H4 (cell line): ENCODE measurements at places on chromosomes 2 and 18.

DNA sequence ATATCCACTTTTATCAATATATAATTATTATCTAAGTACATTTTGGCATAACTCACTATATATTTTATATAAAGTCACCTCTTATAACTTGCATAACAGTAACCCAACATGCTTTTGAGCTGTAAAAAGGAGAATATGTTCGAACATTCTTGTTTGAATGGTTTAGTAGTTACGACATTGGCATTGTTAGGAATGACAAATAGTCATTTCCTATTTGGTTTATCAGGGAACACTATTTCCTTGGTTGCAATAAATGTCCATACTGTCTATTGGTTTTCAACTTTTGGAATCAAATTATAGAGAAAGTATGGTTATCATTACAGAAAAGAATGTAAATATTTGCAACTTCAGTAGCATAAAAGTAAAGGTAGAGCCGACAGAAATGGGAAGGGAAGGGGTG is 124.1 kb downstream of the PARD3B start:
- no peak for DNase-seq

GRCh38 chr2:31372097-31372496 is 42.4 kb downstream of the XDH start:
- DNase-seq, result no peak

- DNase-seq, result no peak
These were observed 134.3 kb upstream of the TACR1 start for GRCh38 chr2:75333646-75334045.

GRCh38 chr2:205555566-205556230 is 126.6 kb upstream of the NRP2 start:
- DNase-seq, result no peak

- DNase-seq, result no peak
These were observed 59.6 kb upstream of the CHN1 start for GRCh38 chr2:175064797-175065196.

DNA sequence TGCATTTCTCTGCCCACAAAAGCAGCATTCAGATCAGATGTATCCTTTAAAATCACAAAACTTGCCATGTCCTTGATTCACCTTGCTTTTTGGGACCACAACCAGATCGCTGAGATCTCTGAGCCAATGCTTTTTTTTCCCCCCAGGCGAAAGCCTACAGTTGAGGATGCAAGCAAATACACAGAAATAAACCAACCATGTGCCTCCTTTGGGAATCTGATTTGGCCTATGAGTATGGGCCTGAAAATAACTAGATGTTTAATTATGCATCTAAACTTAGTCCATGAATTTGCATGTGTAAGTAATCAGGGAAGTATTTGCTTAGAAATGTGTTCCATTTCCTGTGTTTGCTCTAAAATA is 49.7 kb upstream of the CDC42EP3 start:
- no peak for DNase-seq

GRCh38 chr18:60147323-60147722 is 225.3 kb downstream of the MC4R start:
- no peak for DNase-seq

DNA sequence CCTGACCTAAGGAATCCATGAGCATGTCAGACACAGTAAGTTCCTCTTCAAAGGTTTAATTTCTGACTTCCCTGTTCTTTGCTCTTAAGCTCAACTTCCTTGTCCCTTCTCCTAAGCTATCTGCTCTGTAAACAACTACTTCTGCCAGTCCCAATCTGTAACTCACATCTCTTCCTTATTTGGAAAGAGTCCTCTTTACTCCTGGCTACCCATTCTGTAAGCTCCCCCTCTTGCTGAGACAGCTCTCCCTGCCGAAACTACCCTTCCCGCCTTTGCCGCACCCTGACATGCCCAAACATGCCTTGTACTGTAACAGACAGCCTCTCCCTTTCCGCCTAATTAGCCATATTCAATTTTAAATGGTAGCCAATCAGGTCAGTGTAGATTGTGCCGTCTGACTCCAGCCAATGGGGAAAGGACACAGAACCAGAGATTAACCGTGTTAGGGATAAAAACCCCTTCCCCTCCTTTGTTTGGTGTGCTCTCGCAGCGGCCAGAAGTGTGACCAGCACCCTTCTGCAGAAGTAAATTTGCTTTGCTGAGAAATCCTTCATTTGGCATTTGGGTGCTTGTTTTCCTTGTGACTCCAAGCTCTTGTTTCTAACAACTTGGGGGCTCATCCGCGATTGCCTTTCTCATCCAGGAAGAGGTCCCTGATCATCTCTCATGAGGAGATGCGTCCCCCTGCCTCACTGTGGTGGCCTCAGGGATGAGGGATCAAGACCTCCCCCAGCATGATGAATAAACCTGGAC is 49.0 kb downstream of the PIAS2 start:
- no peak for DNase-seq

- DNase-seq, result no peak
These were observed 71.7 kb downstream of the FEZ2 start for GRCh38 chr2:36526226-36526625.

GRCh38 chr2:95021023-95021416 is 4.5 kb upstream of the MAL start:
- DNase-seq, result no peak

- no peak for DNase-seq
These were observed 90.5 kb downstream of the LAMA3 start for GRCh38 chr18:23779696-23780303.

DNA sequence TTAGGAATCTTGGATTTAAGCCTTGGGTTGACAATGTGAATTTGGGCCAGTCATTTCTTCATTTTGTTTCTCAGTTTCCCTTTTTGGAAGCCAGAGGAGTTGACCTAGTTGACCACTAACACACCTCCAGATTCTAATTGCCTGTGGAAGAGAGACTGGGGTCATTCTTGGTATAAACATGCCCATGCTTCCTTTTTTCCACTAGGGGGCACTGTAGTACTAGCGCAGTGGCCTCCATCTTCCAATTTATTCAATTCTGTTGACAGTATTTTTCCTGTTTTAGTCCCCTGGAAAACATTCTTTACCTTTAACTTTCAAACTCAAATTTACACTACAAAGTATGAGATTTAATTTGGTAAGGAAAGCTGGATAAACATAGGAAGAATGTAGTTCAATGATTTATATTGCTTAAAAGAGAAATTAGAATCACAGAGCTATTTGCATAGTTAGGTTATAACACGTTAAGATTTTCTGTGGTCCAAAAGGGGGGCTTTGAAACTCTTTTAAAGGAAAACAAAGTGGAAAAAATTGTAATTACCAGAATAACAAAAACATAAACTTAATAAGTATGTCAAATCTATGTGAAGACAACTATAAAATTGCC is 57.5 kb upstream of the AGPS start:
- peak; percentile 59 for DNase-seq

DNA sequence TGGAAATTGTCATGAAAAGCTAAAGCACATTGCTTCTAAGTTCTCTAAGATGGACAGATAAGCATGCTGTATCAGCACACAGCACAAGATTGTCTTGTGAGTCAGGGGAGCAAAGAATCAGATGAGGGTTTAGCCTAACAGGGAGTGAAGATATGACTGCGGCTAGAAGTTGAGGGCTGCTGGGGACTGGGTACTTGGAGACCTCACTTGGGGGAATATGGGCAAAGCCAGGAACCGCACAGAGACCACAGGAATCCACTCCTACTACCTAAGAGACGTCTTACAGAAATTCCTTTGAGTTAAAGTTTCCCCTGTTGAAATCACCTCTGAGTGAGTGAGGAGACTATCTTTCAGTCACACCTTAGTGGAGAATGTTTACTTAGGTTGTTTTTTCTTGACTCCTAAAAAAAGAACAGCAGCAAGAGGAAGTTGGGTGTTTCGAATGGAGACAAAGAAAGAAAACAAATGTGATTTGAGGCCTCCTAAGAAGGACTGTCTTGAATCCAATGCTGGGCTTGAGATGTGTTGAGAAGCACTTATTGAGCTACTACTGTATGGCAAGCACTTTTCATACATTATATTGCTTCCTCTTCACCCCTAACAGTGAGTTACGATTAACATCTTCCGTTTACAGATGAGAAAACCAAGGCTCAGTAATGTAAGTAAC is 100.7 kb downstream of the ANKRD44 start:
- no peak for DNase-seq

DNA sequence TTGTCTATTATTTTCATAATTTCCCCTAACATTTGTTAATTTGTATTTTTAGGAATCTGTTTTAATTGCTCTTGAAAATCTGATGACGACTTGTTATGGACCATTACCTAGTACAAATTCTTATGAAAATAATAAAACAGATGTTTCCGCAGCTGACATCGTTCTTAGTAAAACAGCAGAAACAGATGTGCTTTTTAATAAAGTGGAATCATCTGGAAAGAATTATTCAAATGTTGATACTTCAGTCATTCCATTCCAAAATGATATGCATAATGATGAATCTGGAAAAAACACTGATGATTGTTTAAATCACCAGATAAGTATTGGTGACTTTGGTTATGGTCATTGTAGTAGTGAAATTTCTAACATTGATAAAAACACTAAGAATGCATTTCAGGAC is 69.9 kb downstream of the PMS1 start:
- no peak for DNase-seq

DNA sequence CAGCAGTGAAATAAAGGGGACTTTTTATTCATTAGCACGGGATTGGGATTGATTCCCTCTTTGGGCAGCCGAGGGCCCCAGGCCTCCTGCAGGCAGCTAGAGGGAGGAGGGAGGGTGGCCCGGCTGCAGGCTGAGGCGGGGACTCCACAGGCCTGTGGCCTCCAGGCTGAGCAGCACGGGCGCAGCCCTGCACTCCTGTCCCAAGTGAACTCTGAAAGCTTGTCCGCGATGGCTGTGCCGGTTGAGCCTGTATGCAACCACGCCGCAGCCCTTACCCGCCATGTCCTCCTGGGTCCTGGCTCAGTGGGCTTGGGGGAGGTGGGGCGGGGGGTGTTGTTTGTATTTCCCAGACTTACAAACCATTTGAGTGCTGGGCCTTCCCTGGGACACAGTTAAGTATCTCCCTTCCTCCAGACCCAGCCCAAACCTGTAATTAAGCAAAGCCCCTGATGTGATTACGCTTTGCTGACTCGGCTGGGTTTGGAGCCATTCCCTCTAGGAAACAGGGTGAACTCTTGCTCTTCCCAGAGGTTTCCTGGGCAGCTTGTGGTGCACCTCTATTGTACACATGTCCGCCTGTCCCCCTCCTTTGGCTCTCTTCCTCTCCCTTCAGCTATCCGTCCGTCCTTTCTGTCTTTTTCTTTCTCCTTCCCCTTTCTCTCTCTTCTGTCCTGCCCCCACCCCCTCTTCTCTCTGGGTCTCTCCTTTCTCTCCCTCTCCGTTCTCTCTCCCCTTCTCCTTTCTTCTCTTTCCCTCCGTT is 5.3 kb downstream of the GLI2 start:
- DNase-seq, result no peak

GRCh38 chr2:68279691-68280090 is 27.4 kb upstream of the PPP3R1 start:
- no peak for DNase-seq

DNA sequence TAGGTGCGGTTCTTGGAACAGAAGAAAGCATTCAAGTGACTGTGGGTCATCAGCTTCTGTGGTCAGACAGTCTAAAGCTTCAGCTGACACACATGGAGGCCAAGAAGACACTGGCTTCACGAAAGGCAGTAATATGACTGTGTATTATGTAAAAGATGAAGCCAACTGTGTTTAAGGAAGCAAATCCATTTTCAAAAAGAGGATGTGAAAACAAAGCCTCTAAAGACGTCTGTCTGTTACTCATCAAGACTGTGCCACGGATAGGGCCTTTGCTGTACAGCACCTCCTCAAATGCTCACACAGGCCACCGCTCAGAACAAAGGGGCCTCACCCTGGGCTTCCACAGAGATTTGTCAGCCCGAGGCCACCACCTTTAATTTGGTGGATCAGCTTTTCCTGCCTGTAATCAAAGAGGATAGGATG is 21.1 kb upstream of the TMEM163 start:
- DNase-seq, result peak; percentile 22

DNA sequence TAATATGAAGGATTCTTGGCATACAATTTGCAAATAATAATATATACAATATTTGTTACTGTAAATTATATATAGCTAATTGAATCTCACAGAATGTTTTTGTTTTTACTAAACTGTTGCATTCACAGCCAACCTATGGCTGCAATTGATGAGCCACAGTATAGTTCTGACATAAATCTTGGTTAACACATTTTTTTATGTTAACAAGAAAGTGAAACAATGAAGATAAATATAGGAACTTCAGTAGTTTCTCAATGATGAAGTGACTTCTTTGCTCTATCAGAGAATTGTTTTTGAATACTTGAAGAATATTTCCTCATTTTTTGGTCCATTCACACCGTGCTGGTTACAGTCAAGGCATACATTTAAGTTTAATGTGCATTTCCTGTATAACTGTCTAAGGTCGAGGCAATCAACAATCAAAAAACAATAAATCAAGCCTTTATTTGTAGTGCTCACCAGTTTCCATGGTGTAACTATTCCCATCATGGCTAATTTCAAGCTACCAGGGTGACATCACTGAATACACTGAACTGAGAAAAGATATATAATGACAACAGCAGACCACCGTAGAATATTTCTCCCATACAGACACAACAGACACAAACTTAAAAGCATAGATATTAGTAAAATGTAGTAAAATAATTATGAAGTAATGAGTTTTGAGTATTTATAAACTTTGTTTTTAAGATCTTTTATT is 12.9 kb upstream of the ETAA1 start:
- no peak for DNase-seq

DNA sequence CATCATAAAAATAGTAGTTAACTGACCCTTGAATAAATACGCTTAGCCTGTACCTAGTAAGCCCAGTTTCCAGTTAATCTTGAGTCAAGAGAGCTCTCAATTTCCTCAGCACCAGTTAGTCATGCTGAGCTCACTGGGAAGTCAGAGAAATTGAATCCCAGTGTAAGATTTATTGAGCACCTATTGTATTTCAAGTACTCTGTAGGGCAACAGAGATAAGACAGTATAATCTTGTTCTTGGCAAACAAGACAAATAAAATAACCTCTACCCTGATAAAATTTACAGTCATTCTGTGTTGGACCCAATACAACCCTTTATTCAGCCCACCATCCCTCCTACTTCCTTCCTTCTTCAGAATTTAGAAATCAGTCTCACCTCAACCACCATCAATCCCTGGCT is 71.9 kb upstream of the NRP2 start:
- no peak for DNase-seq

DNA sequence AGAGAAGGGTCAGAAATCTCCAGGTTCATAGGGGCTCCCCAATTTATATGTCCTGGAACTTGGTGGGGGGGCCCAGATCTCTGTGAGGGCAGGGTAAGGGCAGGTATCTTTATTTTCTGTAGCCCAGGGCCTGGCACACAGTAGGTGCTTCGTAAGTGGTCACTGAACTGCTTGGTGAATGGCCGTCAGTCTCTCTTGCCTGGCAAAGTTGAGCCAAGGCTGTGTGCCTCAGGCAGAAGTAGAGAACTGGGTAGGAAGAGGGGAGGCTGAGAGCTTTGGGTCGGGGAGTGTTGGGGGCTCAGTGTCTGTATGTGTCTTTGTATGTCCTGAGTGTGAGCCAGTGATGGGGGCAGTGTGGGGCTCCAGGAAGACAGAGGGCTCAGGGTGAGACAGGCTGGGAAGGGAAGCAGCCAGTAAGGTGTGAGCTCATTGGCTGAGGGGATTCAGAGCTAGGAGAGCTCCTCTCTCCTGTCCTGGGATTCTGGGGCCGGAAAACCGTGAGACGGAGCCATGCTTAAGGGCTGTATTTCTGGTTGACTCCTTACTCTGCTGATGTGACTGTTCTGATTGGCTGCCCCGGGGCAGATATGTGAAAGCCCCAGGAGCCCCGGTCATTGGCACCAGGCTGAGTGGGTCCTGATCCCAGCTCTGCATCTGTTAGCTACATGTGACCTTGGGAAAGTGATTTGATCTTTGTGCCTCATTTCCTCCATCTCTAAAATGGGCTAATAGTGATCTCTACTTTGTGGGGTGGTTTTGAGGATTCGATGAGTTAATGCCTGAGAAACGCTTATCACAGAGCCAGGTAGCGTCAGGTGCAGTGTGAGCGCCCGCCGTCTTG is 30.3 kb downstream of the STEAP3 start:
- no peak for DNase-seq
